Nucleus accumbens (tissue), 56 donors: ENCODE measurements at places on chromosomes 11 and 22.

DNA sequence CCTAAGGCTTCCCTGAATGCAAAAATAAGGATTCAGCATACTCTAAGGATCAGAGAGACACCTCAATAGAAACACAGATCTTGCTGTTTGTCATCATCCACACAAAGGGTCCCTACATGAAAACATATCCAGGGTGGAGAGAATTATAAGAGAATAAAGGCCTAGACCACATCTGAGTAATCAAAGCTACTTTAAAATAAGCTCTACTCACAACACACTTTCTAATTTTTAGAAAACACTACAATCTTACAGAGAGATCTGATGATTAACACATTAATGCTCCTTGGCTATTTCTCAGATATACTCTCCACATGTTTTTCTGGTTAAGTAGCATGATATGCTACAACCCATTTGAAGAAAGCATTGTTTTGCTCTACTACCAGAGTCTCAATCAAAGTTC is 108.2 kb downstream of the ETS1 start:
- DNase-seq: no peak

GRCh38 chr11:16001899-16002426 is 354.4 kb downstream of the SOX6 start:
- no peak for DNase-seq

- DNase-seq: no peak
Measured at GRCh38 chr11:72436661-72437060, 2.3 kb upstream of the CLPB start.

DNA sequence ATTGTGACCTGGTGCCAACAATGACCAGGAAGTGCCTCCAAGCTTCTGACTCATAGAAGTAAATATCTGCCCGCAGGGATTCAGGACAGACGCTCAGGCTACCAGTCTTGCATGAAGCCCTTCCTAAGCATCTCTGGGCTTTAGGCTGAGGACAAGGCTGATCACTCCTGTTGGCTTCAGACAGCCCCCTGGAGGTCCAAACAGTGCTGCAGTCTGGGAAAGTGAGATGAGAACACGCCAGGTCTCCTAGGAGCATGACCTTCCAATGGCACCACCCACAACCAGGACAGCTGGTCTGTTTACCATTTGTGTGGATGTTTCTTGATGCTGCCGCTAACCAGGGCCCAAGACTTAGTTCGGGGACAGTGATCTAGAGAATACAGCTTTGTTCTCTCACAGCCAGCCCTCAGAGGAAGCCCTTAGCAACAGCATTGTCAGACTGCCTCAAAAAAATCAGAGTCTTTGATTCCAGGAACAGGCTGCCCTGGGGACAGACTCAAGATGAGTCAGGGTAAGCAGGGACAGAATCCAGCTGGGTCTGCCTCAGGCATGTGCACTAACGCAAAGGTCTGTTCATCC is 111.2 kb downstream of the ZNF280B start:
- DNase-seq: no peak

GRCh38 chr11:17221968-17222367 is 14.2 kb upstream of the PIK3C2A start:
- no peak for DNase-seq

GRCh38 chr22:31461699-31462098 is 27.9 kb downstream of the EIF4ENIF1 start:
- no peak for DNase-seq

- DNase-seq: no peak
Measured at GRCh38 chr11:121869478-121869877, 246.5 kb downstream of the BLID start.

GRCh38 chr11:16311831-16312230 is 44.5 kb downstream of the SOX6 start:
- DNase-seq: no peak

DNA sequence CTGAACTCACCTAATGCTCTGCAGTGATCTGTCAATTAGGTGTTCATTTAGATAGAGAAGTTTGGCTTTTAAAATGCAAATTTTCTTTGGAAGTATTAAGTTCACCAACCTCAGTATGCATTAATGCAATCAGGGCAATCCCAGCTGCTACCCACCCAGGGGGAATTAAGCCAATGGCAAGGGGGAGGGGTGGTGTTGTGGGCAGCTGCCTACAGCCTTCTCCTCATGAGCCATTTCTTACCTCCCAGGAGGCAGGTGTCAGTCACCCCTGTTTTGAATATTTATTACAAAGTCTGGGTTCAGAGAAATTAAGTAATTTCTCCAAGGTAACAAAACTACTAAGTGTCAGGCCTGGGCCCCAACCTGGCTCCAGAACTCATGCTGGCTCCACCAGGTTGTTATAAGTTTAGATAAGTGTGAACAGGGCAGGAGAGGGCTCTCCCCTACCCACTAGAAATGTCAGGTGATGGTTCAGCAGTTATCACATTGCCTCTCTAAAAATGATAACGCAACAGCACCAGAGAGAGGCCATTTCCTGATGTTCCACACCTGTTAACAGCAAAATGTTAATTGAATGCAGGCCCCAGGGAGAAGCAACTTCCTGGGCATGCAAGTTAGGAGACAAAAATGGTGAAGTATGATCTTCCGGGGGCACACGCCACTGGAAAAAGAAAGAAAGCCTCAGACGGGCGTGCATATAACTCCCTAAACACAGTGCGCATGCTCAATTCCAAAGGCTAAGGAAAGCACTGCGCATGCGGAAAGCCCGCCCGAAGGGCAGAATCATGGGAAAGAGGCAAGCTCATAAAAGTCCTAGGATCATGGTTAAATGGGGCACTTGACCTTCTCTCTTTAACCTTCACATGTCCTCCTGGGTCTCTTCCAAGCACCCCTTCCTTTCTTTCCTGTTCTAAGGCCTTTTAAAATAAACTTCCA is 35.4 kb upstream of the GNAZ start:
- DNase-seq: no peak

GRCh38 chr11:12642040-12642439 is 32.2 kb upstream of the TEAD1 start:
- DNase-seq: no peak

- DNase-seq: no peak
Measured at GRCh38 chr11:124863137-124863825, 2.0 kb upstream of the ROBO3 start.
